Progenitor cell of endocrine pancreas (in vitro differentiated cells): ENCODE measurements at places on chromosomes 16 and 17. TPM values are rescaled to one million over a fixed set of nuclear protein-coding genes. Genes with fewer than 3 reads are reported as not detected.

YPEL2 gene
- 39.9 and 40.8 TPM in 2 replicates for total RNA-seq

DNA sequence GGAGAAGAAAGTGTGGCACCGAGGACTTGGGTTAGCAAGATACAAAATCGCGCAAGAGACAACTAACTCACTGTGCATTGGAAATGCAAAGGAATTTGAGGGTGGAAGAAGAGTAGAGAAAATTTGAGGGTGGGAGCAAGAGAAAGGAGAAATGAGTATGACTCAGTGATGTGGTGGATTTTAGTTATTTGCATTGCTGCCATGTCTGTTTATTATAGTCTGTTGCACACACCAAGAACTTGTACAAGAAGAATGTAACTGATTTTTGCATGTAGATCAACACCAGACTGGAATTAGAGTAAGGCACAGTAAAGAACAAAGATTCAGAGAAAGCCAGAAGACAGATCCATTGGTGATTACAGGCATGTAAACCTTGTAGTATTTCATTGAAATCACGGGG lies 71.6 kb upstream of the SMIM36 start:
- H3K36me3 ChIP-seq: no peaks in the 10 kb centered on the region
- no peak for DNase-seq
- H3K27me3 ChIP-seq: peaks cover under 1% of the 10 kb centered on the region

ETV4 gene
- 79.5 and 84.3 TPM in 2 replicates for total RNA-seq

DNA sequence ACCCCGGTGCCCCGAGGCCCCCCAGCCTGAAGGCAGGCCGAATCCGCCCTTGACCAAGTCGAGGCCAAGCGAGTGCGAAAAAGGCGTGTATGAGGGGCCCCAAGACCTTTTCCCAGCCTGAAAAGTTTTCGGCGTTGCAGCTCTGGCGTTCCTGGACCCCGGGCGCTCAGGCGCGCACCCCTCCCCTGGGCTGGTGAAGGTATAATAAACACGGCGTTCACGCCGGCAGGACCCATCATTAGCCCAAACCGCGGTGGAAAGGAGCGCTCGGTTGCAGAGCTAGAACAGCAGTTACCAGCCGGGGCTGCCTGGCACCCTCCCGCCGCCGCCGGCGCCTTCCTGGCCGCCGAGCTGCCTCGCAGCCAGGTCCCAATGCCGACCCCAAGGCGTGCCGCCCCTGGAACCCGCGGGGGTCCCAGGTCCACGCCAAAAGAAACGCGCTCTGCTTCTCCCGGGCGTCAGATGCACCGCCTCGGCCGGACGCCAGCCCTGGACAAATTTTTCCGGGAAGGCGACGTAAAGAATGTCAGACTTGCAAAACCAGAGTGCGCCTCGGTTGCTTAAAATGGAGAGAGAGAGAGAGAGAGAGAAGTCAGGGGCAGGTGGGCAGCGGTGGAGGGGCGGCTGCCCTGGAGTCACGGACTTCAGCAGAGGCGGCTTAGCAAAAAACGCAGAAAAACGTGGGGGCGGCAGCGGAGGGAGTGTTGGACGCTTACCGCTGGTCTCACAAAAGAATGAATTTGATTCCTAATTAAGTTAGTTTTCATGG lies 11.5 kb upstream of the FOXF1 start:
- H3K4me3 ChIP-seq: no peak overlapping the region
- no peaks in the 10 kb centered on the region for H3K36me3 ChIP-seq
- peaks cover 91% of the 10 kb centered on the region for H3K27me3 ChIP-seq
- H3K27ac ChIP-seq: no peak overlapping the region
- H3K4me1 ChIP-seq: peaks cover 6% of the 10 kb centered on the region

GRCh38 chr17:79597996-79598895 lies 12.6 kb downstream of the RBFOX3 start:
- H3K4me3 ChIP-seq: no peak overlapping the region
- H3K36me3 ChIP-seq: no peaks in the 10 kb centered on the region

CCL7 gene
- total RNA-seq: not detected in 2 replicates

DNA sequence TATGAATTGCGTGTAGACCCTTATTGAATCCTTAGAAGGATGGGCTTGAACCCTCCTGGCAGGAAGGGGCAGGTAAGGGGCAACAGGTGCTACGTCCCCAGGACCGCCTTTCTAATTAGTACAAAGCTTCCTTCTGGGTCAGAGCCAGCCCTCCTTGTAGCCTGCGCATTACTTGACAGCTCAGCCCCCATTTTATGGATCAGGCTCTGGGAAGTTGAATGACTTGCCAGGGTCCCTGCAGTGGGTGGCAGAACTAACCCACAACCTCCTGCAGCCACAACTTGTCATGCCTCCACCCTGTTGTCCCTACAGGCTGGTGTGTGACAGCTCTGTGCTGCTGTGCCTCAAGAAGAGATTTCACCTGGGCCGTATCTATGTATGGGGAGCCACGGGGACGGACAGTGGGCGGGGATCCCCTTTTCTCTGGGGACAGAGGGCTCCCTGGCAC lies 2.7 kb downstream of the MYO15B start:
- no peak for DNase-seq
- no peak overlapping the region for H3K27ac ChIP-seq
- no peak overlapping the region for H3K4me3 ChIP-seq
- peaks cover 5% of the 10 kb centered on the region for H3K4me1 ChIP-seq
- H3K36me3 ChIP-seq: no peaks in the 10 kb centered on the region
- H3K27me3 ChIP-seq: no peaks in the 10 kb centered on the region

GRCh38 chr16:13902677-13903076 lies 17.3 kb upstream of the ERCC4 start:
- peaks cover 2% of the 10 kb centered on the region for H3K27me3 ChIP-seq
- H3K4me3 ChIP-seq: no peak overlapping the region
- H3K36me3 ChIP-seq: no peaks in the 10 kb centered on the region
- DNase-seq: no peak
- no peaks in the 10 kb centered on the region for H3K4me1 ChIP-seq

- no peak for DNase-seq
- H3K36me3 ChIP-seq: peaks cover 2% of the 10 kb centered on the region
- peak overlapping the region; percentile 57 for H3K4me3 ChIP-seq
- H3K27me3 ChIP-seq: peaks cover 16% of the 10 kb centered on the region
- H3K27ac ChIP-seq: no peak overlapping the region
- H3K4me1 ChIP-seq: peaks cover 2% of the 10 kb centered on the region
Measured at GRCh38 chr17:75031972-75032719, 14.6 kb downstream of the ATP5PD start.

GRCh38 chr16:25291580-25291979 lies 33.9 kb upstream of the ZKSCAN2 start:
- peaks cover 27% of the 10 kb centered on the region for H3K36me3 ChIP-seq
- peaks cover 31% of the 10 kb centered on the region for H3K27me3 ChIP-seq
- no peak overlapping the region for H3K27ac ChIP-seq
- no peak overlapping the region for H3K4me3 ChIP-seq
- no peak for DNase-seq
- H3K4me1 ChIP-seq: no peaks in the 10 kb centered on the region

WNT3 gene
- 7.2 and 8.1 TPM in 2 replicates for total RNA-seq

MT1E gene
- 4.0 and 5.2 TPM in 2 replicates for total RNA-seq

FGF11 gene
- 4.5 and 5.1 TPM in 2 replicates for total RNA-seq

TMIGD1 gene
- total RNA-seq: not detected in 2 replicates

- no peaks in the 10 kb centered on the region for H3K27me3 ChIP-seq
- no peak for DNase-seq
- H3K27ac ChIP-seq: no peak overlapping the region
Measured at GRCh38 chr16:24372824-24373223, 116.7 kb downstream of the CACNG3 start.

- no peak overlapping the region for H3K27ac ChIP-seq
- H3K4me3 ChIP-seq: no peak overlapping the region
- H3K36me3 ChIP-seq: peaks cover 1% of the 10 kb centered on the region
- H3K4me1 ChIP-seq: no peaks in the 10 kb centered on the region
Measured at GRCh38 chr16:58154345-58154744, 25.2 kb upstream of the CFAP20 start.

ABHD15 gene
- 5.3 and 5.4 TPM in 2 replicates for total RNA-seq

GRCh38 chr17:47870056-47870455 lies 19.1 kb upstream of the SP6 start:
- H3K27me3 ChIP-seq: peaks cover 81% of the 10 kb centered on the region
- no peaks in the 10 kb centered on the region for H3K36me3 ChIP-seq
- H3K4me3 ChIP-seq: no peak overlapping the region
- no peak overlapping the region for H3K27ac ChIP-seq
- DNase-seq: no peak

DNA sequence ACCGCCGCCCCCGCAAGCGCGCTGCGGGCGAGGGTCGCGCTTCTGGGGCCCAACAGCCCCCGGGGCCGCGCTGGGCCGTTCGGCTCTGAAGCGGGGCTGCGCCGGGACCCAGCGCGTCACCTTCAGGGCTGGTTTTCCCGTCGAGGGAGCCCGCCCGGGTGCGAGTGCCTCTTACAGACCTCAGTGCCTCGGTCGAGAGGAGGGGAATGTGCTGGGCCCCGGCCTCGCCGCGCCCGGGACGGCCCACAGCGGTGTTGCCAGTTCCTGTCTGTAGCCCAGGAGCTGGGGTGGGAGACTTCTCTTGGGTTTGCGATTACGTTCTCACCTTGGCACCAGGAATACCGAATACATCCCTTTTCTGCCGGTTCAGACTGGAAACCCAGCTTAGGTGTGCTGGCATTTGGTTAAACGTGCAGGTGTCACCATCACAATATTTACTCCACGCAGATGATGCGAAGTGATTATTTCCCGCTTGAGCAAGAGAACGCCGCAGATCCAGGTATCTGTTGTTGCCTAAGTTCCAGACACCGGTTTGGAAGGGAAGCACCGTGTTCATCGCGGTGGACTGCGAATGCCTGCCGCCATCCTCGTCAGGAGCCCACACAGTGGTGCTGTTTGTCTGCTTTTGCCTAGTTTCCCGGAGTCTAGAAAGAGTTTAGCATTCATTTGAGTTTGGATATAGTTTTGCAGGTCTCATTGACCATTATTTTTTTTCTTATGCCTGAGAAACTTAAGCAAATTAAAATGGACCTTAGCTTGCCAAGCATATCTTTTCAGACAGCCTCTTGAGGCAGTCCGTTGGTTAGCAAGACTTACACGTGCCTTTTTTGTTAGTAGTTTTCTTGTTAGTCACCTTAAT lies 914 bp downstream of the MAP1LC3B start:
- peak overlapping the region; percentile 95 for H3K27ac ChIP-seq
- H3K4me1 ChIP-seq: peaks cover 32% of the 10 kb centered on the region
- DNase-seq: peak; percentile 28
- H3K27me3 ChIP-seq: no peaks in the 10 kb centered on the region
- peak overlapping the region; percentile 82 for H3K4me3 ChIP-seq

DNA sequence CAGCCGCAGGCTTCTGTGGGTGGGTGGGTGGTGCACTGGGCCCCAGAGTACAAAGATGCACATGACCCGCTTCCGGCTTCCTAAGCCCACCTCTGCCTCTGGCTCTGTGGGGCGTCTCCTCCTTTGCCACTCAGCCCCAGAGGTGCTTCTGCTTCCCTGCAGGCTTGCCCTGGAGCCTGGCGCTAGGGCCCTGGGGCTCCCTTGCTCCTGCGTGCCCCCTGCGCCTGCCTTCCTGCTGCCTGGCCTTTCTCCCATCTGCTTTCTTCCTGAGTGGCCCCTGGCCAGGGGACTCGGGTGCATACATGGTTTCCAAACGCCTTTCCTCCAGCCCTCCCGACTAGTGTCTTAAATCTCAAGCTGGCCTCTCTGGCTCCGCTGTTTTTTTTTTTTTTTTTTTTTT lies 3.4 kb downstream of the WWOX start:
- peaks cover 1% of the 10 kb centered on the region for H3K36me3 ChIP-seq
- peaks cover 14% of the 10 kb centered on the region for H3K4me1 ChIP-seq
- no peak for DNase-seq
- H3K4me3 ChIP-seq: no peak overlapping the region

- no peak overlapping the region for H3K4me3 ChIP-seq
- H3K4me1 ChIP-seq: no peaks in the 10 kb centered on the region
- H3K27ac ChIP-seq: no peak overlapping the region
- DNase-seq: no peak
- H3K27me3 ChIP-seq: peaks cover 68% of the 10 kb centered on the region
Measured at GRCh38 chr17:47714773-47715396, 18.2 kb upstream of the TBX21 start.

MRPL45 gene
- total RNA-seq: 41.8 and 46.3 TPM in 2 replicates

- peaks cover 30% of the 10 kb centered on the region for H3K4me1 ChIP-seq
- DNase-seq: no peak
- peak overlapping the region; percentile 81 for H3K27ac ChIP-seq
- H3K4me3 ChIP-seq: no peak overlapping the region
- no peaks in the 10 kb centered on the region for H3K36me3 ChIP-seq
- peaks cover 27% of the 10 kb centered on the region for H3K27me3 ChIP-seq
Measured at GRCh38 chr17:56175299-56175955, 22.2 kb downstream of the ANKFN1 start.

EPX gene
- not detected in 2 replicates for total RNA-seq

DNA sequence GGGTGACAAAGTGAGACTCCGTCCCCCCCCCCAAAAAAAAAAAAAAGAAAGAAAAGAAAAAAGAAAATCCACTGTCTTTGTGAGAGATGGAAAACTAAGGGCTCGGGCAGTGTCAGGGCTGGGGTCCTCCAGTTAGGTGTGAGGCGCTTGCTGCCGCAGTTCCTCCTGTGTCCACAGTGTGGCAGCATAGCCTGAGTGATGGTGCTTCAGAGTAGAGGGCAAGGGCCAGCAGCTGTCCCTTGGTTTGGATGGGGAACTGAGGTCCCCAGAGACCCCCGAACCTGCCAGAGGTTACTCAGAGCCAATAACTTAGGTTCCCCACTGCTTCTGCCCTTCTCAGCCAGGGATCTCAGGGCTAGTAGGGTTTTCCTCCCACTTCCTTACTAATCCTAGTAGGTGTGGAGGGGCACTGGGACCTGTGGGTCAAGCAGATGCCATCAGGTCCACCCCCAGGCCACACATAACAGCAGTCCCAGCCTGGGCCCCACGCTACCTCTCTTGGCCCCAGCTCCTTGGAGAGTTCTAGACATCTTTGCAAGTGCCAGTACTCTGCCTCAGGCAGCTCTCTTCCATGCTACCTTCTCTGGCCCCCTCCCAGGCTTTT lies 7.9 kb upstream of the LLGL1 start:
- H3K27ac ChIP-seq: peak overlapping the region; percentile 56
- no peaks in the 10 kb centered on the region for H3K36me3 ChIP-seq
- no peak overlapping the region for H3K4me3 ChIP-seq
- H3K4me1 ChIP-seq: no peaks in the 10 kb centered on the region

DNA sequence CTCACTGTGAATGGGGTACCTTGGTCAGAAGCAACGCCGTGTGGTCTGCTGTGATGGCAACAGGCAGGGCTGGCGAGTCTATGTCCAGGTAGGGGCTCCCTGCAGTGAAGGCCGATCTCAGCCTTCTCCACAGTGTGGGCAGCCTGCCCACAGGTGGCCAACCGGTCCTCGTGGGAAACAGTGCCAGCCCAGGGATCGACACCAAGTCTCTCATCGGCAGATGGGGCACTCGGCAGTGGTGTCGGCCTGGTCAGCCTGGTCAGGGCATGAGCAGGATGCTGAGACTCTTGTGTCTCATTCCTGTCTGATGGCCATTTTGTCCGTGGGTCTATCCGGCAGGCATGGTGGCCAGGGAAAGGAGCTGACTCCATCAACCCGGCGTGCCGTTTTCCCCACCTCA lies 92.2 kb downstream of the TNFRSF13B start:
- H3K27me3 ChIP-seq: peaks cover 2% of the 10 kb centered on the region
- no peak overlapping the region for H3K27ac ChIP-seq
- H3K4me1 ChIP-seq: no peaks in the 10 kb centered on the region

DNA sequence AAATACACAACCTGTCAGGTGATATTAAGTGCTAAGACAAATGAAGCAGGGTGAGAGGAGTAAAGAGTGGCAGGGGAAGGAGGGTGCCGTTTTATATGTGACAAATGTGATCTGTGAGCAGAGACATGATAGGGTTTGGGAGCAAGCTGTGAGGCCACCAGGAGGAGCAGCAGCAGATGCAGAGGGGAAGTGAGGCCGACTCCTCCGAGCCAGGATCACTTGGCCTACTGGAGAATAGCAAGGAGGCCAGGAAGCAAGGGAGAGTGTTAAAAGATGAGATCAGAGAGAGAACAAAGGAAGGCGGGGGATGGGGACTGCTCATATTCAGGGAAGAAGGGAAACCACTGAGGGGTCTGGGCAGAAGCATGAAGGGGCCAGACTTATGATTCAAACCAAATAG lies 129.4 kb downstream of the TANGO6 start:
- no peak overlapping the region for H3K4me3 ChIP-seq
- H3K27ac ChIP-seq: peak overlapping the region; percentile 17
- H3K27me3 ChIP-seq: peaks cover 2% of the 10 kb centered on the region
